NT2/D1 (cell line): ENCODE measurements at places on chromosomes 3 and 15.

GRCh38 chr15:81182756-81183438 is 13.8 kb upstream of the IL16 start:
- DNase-seq = no peak

DNA sequence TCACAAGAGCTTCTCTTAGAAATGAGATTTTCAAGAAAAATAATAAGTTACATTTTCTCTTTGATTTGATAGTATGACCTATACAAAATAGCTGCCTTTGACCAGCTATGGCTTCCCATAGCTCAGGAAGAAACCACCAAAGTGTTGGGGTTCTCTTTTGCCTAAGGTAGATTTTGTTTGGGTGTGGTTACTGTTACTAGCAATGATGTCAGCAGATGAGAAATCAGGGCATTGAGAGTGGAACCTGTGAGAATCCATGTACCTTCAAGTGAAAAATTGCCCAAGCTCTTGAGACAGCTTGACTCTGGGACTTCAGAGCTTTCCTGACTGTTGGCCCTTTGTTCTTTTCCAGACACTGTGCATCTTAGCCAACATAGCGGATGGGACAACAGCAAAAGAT is 45.6 kb downstream of the NME9 start:
- no peak for DNase-seq

GRCh38 chr15:79028411-79028964 is 62.1 kb downstream of the RASGRF1 start:
- DNase-seq = peak; percentile 43

DNA sequence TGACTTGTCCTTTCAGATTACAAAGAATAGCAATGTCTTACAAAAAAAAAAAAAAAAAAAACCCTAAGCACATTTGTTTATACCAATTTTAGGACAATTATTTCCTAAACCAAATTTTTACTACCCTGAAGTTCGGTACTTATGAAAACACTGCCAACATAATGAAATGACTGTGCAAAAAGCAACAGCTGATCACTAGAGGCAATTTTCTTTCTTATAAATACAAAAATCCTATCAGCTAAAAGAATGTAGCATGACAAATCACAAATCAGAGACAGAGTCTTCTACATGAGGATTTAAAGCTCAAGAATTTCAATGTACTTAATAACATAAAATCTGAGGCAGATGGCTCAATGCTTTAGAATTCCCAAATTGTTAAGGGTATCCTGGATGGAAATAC is 191.8 kb downstream of the MAGI1 start:
- DNase-seq = no peak

DNA sequence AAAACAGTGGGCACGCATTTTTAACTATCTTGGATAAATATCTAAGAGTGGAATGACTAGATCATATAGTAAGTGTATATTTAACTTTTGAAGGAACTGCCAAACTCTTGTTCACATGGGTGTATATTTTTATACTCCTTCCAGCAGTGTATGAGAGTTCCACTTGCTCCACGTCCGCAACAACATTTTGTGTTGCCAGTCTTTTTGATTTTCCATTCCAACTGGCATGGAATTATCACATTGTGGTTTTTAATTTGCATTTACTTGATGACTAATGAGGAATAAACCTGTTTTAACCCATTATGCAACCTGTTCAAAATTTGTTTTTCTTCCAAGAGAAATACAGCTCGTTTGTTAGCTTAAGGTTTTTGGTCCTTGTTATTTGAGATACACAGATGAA is 51.6 kb downstream of the ZNF621 start:
- DNase-seq = no peak
